Sciatic nerve (tissue), 2 donors: ENCODE measurements at places on chromosomes 16 and 17. TPM values are rescaled to one million over a fixed set of nuclear protein-coding genes. Genes with fewer than 3 reads are reported as not detected.

DNA sequence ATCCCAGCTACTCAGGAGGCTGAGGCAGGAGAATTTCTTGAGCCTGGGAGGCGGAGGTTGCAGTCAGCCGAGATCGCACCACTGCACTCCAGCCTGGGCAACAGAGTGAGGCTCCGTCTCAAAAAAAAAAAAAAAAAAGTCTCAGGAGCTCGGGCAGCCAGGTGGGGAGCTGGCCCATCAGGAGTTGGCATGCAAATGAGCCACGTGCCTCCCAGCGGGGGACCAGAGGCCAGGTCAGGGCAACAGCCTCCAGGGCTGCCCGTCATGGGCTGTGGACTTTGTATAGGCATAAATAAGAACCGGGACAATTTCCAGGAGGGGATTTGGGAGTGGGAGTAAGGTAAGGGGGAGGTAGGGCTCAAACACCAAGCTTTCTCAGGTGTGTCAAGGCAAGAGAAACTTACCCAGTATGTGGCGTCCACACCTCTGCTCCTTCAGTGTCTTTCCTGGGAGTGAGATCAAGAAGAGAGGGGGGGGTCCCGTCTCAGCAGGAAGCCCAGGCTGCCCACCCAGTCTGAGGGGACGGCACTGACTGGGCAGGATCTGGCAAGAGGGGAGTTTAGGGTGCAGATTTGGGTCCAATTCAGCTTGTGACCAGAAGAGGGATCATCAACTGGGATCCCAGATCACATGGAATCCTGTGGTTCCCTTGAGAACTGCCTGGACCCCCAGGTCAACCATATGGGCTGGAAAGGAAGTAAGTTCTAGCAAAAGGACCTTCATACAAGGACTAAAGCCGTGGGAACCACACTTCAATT, 22.3 kb upstream of the G6PC1 start:
- no peak for DNase-seq

- no peak for DNase-seq
Observed at GRCh38 chr17:60065136-60065535, 13.6 kb downstream of the HEATR6 start.

DNA sequence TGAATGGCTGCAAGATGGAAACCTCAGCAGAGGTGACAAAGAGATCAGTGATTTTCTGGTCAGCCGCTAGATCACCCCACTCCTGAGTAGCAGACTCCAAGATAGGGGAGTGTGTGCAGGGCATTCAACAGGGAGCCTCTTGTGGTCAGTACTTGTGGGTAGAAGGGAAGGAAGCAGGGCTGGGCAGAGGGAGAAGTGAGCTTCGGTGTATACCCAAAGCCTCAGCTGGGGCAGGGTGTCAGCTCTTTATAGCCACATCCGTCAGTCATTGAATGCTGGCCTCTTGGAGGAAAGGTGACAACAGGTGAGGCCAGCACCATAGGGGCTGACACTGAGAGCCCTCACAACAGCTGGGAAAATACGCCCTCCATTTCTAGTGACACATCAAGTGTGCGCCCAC, 2.2 kb upstream of the SLC12A3 start:
- DNase-seq, result no peak

DNA sequence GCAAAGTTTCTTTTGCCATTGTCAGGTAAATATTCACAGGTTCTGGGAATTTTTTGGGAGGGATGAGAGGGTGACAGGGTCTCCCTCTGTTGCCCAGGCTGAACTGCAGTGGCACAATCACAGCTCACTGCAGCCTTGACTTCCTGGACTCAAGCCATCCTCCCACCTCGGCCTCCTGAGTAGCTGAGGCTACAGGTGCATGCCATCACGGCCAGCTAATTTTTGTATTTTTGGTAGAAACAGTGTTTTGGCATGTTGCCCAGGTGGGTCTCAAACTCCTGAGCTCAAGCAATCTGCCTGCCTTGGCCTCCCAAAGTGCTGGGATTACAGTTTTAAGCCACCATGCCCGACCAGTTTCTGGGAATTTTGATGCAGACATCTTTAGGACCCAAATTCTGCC, 53.0 kb downstream of the IQCK start:
- DNase-seq, result no peak

DNA sequence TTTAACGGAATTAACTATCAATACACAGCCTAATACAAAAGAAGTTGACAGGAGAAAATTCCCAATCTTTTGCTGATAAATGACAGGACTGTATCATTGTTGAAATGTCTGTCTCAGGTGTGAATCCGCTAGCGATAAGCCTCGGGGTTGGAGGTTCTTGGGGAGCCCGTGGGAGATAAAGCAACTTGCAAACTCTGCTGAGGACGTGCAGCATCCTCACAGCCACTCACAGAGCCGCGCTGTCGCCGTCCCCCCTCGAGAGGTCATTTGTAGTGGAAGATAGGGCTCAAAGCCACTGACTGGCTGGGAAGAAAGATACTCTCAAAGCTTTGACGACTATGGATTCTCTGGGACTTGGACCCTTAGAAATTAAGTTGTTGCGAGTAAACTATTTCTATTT, 17.0 kb downstream of the MAP1LC3B start:
- DNase-seq, result peak; percentile 47

GRCh38 chr17:6475411-6475810, 31.2 kb downstream of the PIMREG start:
- no peak for DNase-seq

- no peak for DNase-seq
Observed at GRCh38 chr17:16002708-16003260, 3.2 kb downstream of the TTC19 start.

DNA sequence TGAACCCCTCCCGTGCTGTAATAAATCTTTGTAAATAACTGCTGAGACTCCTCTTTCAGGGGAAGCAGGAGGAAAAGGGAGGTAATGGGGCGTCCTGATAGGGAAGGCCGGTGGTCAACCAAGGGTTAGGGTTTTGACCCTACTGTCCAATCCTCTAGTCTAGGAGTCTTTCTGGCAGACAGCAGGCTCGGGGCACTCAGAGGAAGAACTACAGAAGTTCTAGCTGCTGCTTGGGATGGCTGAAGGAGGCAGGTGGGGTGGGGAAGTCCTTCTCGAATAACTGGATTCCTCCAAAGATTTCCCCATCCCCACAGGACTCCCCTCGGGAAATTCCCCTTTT, 387 bp upstream of the STARD3 start:
- no peak for DNase-seq

- DNase-seq, result no peak
Observed at GRCh38 chr17:37130984-37131446, 182.3 kb downstream of the AATF start.

GRCh38 chr17:27290916-27291598, 2.9 kb upstream of the WSB1 start:
- DNase-seq, result no peak

KRTAP4-5 gene
- not detected for total RNA-seq

CAVIN1 gene
- total RNA-seq, result 608 TPM
